ENCODE measurements at places on chromosomes 5 and 9.

DNA sequence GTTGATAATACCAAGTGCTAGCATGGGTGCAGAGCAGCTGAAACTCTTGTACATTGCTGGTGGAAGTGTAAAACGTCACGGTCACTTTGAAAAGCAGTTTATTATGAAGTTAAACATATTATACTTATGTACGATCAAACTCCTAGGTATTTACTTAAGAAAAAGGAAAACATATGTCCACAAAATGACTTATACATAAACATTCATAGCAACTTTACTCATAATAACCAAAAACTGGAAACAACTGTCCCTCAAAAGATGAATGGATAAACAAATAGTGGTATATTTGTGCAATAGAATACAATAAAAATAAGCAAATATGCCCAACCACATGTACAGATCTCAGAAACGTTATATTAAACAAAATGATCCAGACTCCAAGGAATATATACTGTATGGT, 92.3 kb upstream of the TRIO start:
- no peak for DNase-seq

GRCh38 chr5:165031371-165031770, 1526.0 kb downstream of the MAT2B start:
- DNase-seq, result no peak

GRCh38 chr5:1772634-1773033, 27.0 kb downstream of the MRPL36 start:
- DNase-seq, result no peak

GRCh38 chr9:38316166-38316780, 76.2 kb upstream of the ALDH1B1 start:
- no peak for DNase-seq

DNA sequence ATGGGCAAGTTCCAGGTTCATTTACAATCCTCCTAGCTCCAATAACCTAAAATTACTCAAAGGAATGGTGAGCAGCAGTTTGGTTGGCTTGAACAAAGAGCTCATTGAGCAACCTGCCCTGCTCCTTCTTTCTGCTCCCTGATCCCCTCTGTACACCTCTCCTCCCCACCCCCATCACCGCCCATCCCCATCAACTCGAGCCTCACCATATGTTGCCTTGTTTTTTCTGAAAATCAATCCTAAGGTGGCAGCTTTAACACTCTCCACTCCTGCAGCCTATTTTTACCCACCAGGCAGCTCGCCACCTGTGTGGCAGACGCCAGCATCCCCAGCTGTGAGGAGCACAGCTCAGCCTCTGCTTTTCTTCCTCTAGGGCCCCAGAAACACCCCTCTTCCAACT, 533.4 kb upstream of the BRINP1 start:
- DNase-seq, result no peak

GRCh38 chr5:27706832-27707231, 668.4 kb upstream of the CDH9 start:
- no peak for DNase-seq

DNA sequence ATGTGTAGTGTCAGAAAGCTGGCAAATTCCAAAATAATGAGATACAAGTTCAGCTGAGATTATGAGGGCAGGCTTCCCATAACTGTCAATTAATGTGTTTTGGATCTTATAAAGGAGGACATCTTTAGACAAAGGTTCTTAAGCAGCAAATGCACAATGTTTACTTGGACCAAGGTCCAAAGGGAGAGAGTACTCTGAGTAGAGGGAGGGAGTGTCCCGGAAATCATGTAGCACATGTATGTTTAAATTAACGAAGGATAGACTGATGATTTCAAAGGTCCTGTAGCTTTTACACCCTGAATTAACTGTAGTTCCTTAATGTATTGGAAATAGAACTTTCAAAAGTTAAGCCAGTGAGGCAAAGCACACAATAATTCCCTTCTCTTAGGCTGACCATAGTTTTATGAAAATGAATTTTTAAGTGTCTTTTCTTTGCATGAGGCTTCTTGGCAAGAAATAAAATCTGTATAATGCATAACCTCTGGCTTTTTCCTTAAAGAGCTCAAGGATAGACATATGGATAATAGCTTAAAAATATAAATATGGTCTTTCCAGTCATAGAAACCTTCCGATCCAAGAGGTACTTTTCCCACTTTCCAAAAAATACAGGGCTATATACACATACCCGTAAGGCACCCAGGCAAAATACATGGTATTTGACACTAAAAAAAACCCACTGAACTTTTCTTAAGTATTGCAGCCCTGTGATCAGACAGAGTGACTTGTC, 93.0 kb downstream of the PCSK5 start:
- no peak for DNase-seq

DNA sequence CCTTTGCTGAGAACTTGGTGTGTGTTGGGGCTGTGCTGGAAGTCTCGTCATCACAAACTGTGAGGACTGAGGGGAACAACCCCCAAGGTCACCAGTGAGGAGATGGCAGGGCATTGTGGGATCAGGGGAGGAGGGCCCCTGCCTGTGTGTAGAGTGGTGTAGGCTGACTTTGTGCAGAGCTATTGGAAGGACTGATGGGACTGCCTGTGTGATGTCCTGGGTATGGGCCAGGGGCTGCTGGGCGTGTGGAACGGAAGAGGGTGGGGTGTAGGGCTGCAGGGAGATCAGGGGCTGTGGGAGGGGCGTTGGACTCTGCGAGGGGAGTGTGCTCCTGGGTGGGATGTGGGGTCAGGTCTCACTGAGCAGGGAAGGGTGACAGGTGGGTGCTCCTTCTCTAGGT, 3.6 kb downstream of the WNK2 start:
- no peak for DNase-seq

GRCh38 chr9:131736431-131736830, 3.4 kb downstream of the RAPGEF1 start:
- no peak for DNase-seq

- DNase-seq, result no peak
These were observed 59.3 kb downstream of the OSTF1 start for GRCh38 chr9:75147638-75148037.

GRCh38 chr5:37054391-37054790, 177.8 kb downstream of the NIPBL start:
- no peak for DNase-seq

- no peak for DNase-seq
These were observed 189.7 kb downstream of the PSAT1 start for GRCh38 chr9:78486661-78487060.

DNA sequence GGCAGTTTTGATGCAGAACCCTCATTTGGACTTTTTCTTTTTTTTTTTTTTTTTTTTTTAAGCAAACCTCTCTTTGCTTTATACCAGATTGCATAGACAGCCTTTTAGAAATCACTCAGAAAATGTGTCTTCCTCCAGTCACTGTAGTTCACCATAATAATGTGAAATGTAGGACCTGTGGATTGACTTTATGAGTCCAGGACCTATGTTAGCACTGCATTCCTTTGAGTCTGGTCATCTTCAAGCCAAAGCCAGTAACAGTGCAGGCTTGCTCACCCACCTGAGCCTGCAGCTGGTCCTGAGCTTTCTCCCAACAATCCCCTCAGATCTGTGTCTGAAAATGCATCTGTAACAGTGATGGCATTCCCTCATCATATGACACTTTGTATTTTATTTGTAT, 110.7 kb upstream of the NFIL3 start:
- DNase-seq, result no peak

DNA sequence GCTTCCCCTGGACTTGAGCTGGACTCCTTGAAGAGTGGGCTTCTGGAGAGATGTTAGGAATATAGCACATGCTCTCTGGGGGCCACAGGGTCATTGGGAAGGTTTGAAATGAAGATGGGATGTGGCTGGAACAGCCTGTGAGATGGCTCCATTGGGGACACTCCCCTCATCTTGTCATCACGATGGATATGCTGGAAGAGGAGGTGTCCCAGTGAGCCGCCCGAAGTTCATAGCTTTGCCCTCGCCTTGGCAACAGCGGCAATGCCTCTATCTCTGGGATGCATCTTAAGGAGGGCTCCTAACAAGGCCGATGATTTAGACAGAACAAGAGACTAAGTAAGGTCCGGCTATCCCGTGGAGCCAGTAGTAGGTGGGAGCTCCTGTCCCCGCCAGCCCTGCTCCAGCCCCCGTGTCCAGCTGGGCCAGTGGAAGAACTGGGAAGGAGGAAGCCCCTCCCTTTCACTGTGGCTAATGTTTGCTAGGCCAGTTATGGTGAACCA, 23.9 kb downstream of the AMBP start:
- no peak for DNase-seq

DNA sequence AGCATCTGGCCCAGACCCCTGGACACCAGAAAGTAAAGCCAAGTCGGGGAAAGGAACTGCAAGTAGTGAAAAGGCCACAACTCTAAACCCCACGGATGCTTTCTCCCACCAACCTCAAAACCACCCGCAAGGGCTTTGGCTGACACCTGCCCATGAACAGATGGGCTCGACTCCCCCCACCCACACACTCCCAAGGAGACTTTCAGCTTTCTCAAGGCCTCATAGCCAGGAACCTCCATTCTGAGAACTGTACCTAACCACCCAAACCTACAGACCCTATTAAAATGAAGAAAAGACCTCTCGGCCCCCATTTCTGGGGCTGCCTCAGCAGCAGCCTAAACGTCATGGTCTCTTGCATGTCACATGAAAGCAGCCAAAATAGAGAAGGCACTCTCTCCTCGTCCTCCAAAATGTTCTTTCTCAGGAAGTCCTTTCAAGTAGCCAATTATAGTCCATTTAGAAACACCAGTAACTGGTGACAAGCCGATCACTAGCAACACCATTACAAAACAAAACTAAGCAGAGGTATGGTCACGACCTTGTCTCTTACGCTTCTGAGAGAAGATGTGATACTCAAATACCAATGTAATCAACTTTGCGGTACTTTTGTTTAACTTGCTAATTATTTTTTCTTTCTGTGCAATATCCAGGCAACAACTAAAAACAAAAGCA, 2.9 kb downstream of the B4GALT1 start:
- DNase-seq, result no peak

GRCh38 chr9:126146254-126147145, 180.1 kb upstream of the MVB12B start:
- DNase-seq, result no peak

- DNase-seq, result no peak
These were observed 20.0 kb upstream of the GRPEL2 start for GRCh38 chr5:149325166-149325735.

GRCh38 chr9:128702949-128703615, 779 bp downstream of the PKN3 start:
- DNase-seq, result no peak

- DNase-seq, result no peak
These were observed 7.7 kb downstream of the FGFR4 start for GRCh38 chr5:177094224-177095087.

- no peak for DNase-seq
These were observed 48.5 kb upstream of the AGXT2 start for GRCh38 chr5:35096216-35096615.

GRCh38 chr9:87564111-87564510, 66.4 kb downstream of the DAPK1 start:
- no peak for DNase-seq

GRCh38 chr5:135916638-135917263, 21.1 kb upstream of the IL9 start:
- DNase-seq, result no peak

DNA sequence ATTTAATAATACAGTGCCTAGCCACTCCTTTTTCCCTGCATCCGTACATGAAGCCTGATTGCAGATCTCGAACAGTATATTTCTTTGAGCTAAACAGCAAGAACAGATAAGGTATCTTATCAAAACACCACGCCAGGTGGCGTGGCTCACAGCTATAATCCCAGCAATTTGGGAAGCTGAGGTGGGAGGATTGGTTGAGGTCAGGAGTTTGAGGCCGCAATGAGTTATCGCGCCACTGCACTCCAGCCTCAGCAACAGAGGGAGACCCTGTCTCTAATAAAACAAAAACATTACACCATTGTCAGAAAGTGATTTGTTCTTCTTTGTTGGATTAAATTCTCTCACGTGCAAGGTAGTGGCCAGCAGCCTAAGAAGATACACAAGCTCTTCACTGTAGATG, 291.2 kb upstream of the DMRT1 start:
- no peak for DNase-seq

GRCh38 chr5:139648205-139649081, at the start of gene CXXC5:
CXXC5 (plus strand) TSS chr5:139648349; CDS start chr5:139680524, 32,175 bp downstream.
- DNase-seq, result peak; percentile 67

- no peak for DNase-seq
These were observed 273.5 kb downstream of the ARRDC3 start for GRCh38 chr5:91109634-91110033.

GRCh38 chr5:151084363-151084762, 3.5 kb upstream of the TNIP1 start:
- no peak for DNase-seq

DNA sequence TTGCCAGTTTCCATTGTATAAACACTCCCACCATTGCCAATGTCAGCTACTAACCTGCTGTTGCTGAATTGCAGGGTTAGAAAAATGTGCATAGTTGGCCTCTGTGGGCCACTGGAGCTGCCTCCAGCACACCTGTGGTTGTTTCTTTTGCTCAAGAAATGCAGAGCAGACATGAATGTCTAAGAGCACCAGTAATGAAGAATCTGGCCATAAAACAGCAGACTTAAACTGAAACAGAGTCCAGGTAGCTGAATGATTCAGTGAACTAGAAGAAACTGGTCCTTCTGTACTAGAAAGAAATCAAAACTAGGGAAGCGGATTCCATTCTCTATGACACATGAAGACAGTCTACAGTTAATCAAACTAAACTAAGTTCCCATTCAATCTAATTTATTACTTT, 48.2 kb downstream of the NUDT12 start:
- DNase-seq, result no peak

DNA sequence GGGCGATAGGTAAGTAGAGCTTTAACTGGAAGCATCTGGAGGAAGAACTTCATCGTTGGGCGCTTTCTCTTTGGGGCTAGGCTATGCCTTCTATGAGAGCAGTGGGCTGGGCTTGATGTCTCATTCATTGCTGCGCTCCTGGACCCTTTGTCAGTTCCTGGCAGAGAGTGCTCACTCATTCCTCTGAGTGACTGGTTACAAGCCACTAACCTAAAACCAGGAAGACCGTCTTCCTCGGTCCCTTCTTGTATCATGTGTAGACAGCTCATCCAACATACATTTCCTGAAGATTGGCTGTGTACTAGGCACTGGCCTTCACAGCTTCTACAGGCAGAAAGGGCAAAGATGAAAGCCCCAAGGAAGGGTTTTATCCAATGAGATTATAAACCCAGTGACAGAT, 6.4 kb downstream of the SWI5 start:
- DNase-seq, result no peak

DNA sequence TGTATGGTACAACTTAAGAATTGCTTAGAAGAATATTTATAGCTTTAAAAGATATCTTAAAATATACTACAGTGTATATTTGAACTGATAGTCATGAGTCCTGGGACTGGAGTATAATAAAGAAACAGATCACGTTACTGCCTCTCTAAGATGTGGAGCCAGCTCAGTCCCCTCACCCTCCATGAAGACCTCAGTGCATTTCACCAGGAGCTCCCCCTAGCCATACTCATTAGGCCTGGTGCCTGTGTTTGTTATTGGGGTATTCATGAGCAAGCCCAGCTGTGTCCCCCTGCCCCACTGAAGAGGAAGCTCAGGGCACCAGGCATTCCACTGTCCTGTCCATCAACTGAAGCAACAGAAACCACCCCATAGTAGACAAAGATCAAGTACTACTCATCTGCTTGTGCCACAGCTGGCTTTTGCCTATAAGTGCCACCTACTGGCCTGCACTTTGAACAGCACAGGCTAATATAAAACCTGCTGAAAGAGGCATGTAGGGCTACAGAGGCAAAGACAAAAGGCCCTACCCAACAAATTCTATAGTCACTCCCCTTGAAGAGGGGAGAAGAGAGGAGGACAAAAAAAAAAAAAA, 850.2 kb upstream of the NUDT12 start:
- no peak for DNase-seq

GRCh38 chr5:74322944-74323343, 317.6 kb downstream of the ENC1 start:
- DNase-seq, result no peak

Measured in naive thymus-derived CD4-positive, alpha-beta T cell (primary cell).